Memory B cell (primary cell): ENCODE measurements at places on chromosomes 6 and 20.

GRCh38 chr6:156687789-156688619 is 89.2 kb upstream of the ARID1B start:
- no peak for DNase-seq

DNA sequence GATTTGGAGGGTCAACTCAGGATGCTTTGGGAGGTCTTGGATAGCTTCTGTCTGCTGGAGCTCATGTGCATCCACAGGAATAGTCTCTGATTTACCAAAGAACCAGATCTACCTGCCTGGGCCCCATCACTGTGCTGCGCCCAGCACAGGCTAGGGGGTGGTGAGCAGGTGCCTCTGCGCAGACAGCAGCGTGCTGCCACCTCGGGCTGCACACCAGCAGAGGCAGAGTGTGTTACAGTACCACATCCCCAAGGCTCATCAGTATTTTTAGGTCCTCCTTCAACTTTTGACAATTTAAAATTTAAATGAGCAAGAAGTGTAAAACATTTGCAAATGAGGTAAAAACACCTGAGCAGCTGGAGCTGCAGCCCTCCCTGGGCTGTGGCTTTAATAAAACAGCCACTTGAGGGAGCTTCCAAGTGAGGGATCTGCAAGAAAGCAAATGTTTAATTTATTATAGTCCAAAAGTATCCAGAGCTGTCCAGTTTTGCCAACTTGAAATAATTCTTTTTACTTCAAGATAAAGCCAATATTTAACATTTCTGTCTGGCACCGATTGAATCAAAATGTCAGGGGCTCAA is 324.9 kb downstream of the ZFAND3 start:
- no peak for DNase-seq

DNA sequence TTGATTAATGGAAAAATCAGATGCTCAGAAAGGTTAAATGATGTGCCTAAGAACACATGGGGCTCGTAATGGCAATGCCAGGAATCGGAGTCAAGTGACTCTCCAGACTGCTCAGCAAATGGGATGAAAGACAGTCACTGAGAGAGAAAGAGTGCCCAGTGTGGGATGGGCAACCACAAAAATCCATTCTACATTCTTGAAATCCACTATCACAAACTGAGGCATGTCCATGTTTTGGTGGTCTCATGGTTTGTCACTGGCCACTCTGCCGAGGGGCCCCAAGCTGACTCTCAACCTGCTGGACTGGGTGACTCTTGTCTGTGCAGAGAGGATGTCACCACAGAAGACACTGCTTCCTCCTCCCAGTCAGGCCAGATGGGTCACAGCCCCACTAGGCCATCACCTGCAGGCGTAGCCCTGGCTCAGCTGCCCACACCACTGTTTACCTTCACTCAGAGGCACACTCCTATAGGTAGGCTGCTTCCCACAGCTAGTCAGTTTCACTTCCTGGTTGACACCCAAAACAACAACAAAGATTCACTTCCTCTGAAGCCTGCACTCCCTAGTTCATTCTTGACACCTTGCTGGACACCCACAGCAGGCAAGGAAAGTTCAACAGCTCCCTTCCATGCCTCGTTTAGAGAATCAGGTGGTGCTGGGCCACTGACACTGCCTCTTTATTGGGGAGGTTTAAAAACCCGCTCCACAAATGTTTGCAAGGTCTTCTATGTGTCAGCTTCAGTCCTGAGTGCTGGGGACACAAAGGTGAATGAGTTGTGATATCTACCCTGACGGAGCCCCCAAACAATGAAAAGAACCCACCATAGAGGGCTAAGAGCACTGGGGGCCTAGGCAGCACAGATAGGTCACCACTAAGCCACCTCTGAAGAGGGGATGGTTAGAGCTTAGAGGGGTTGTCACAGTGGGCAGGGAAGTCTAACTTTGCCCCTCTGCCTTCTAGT is 21.7 kb downstream of the MAP1LC3A start:
- DNase-seq, result no peak

DNA sequence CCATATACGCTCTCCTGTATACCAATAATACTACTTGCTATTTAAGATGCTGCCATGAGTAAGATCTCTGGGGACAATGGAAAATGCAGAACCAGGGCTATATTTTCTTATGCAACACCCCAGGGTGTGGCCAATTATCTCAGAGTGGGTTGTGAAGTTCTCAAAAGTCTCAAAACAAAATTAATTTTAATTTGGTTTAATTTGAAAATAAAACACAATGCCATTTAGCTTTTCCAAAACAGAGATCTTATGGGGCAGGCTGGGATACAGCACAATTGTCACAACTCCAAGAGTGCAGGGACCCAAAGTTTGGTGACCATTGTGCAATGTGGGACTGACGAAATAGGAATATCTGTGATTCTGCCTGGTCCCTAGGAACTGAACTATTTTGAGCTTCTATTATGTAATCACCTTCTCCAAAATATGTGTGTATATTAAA is 43.1 kb downstream of the MBOAT1 start:
- DNase-seq, result no peak

DNA sequence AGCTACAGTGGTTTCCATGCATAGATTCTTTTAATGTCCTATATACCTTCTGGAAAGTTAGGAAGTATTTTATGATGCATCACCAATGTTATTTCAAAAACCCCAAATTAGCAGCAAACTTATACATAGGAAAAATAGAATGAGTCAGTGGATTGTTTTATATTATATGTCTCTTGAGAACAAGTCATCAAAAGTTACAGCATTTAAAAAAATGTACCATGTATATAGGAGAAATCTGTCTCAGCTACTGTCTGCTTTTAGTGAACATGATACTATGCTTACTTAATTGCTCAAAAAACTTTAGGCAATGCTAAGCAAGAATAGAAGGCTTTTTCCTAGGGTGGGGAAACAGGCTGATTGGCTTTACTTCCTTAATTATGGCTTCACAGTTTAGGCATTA is 365.3 kb downstream of the SAMD5 start:
- no peak for DNase-seq
